ENCODE measurements at places on chromosomes 12 and 14.

GRCh38 chr14:89237921-89238529 is 179.0 kb downstream of the FOXN3 start:
- no peak for DNase-seq

DNA sequence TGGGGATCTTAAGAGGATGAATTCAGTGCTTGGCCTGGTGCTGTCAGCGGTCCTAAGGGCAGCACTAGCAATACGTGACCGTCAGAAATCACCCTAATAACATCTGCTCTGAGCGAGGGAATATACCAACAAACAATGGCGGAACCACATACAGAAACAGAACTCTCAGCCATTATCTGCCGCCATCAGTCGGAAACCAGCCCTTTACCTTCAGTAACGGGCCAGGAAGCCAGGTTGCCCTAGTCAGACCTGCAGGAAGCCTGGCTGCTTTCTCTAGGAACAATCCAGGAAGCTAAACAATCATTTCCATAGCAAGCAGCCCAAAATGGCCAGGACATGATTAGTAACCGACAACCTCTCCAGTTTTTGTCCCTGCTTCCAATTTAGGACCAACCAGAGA is 5.6 kb downstream of the CDCA4 start:
- no peak for DNase-seq

DNA sequence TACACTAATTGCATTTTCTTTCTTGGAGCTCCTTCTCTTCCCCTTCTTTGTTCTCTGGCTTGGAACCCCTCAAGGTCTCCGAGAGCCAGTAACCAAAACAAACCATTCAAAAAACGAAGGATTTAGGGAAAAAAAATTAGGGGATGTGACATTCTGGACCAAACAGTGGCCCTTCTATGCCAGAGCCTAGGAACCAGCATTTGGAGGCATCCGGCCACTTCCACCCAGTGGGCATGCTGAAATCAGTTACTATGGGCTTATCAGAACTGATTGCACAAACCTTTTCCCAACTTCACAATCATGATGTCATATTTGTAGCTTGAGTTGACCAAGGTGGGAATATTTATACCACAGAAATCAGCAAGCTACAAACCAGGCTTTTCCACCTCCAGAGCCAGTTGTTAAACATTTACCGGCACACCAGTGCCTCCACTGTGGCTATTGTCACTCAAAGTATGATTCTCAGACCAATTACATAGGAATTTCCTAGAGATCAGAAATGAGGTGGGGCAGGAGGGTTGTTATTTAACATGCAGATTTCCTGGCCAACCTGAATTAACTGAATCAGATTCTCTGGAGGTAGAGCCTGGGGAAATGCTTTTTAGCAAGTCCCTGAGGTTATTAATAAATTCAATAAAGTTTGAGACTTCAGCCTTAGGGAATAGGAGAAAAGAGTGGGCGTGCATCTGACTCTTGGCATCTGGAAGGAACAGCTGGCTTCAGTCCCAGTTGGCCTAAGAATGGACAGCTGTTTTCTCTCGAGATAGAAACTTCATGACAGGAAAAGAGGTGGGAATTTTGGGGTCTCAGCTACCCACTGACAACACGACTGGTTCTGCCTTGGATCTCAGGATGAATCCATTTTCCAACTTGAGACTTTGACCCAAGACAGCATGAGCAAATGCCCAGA is 273.9 kb downstream of the ZFP36L1 start:
- DNase-seq, result no peak

- DNase-seq, result no peak
Measured at GRCh38 chr14:37251775-37252174, 54.0 kb downstream of the MIPOL1 start.

DNA sequence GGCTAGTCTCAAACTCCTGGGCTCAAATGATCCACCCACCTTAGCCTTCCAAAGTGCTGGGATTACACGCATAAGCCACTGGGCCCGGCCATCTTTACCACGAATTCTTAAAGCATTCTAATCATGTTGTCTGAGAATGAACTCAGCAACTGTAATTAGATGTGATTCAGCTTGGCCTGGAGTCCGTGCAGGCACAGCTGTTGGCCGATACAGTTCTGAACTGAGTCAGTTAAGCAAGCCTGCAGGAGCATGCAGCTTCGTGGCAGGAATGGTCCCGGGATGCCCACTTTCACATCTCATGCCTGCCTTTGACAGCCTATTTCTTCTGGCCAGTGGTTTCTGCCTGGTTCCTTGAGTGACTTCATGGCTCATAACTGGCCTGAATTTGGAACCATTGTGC is 194.1 kb downstream of the ANO6 start:
- DNase-seq, result no peak

All from GM19239 (cell line).